ENCODE measurements at places on chromosomes 4 and X.

GRCh38 chr4:1385373-1386340 is 20.6 kb downstream of the NKX1-1 start:
- no peak for DNase-seq

DNA sequence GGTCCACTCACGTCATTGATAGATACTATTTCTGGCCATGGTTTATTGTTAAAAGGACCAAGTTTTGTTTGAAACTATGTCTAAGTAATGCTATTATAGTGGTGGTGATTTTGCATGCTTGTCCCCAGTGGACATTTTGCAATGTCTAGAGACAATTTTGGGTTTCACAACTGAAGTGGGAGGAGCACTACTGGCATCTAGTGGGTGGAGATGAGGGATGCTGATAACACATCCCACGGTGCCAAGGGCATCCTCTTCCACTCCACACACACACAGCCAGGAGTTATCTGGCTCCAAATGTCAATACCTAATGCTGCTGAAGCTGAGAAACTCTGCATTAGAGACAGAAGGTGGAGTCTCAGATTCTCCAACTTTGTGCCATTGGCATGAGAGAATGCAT is 131.2 kb downstream of the FRMPD4 start:
- DNase-seq: no peak

DNA sequence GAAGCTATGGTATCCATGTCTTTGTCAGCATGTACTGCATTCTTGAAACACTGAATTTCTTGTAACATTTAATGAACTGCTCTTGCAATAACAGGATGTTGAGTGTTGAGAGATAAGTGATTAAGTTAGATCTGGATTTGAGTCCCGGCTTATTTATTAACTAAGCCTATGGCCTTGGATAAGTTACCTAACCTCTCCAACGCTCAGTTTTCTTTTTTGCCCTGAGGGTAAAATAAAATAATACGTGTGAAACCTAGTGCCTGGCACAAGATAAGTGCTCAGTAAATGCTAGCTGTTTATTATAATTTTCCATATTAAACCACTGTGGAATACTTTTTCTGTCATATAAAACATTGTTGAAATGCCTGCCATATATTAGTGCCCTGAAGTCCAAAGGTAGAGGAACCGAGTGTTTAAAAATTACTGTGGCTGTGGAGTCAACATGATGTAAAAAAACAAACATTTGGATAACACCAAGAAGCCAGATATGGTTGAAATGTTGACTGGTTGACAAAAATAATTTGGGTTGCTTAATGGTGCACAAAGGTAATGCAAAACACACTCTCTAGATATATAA is 58.6 kb upstream of the ALB start:
- no peak for DNase-seq

- no peak for DNase-seq
These were observed 694.2 kb upstream of the TENM3 start for GRCh38 chr4:181548873-181549575.

DNA sequence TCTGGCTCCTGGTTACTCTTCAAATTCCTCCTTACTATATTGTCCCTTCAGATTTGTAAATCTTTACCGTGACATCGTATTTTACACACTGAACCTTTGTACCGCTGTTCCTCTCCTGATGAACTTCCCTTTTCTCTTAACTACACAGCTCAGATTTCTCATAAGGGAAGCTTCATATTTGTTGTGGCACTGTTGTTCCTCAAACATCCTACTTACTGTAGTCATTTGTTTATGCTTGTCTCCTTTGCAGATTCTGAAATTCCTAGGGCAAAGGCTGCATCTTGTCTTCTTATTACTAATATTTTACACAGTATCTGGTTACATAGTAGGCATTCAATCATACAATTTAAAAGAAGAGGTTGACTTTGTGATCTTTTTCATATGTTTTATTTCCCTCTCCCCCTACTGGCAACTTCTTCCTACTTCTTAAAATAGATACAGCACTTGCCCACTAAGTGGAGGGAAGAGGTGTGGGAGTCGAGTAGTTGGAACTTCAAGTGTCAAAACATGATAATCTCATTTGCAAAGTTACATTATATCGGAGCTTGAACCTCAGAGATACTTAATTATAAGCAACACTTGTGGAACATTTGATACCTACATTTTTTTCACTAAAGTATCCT is 50.0 kb downstream of the TET2 start:
- DNase-seq: peak; percentile 63

DNA sequence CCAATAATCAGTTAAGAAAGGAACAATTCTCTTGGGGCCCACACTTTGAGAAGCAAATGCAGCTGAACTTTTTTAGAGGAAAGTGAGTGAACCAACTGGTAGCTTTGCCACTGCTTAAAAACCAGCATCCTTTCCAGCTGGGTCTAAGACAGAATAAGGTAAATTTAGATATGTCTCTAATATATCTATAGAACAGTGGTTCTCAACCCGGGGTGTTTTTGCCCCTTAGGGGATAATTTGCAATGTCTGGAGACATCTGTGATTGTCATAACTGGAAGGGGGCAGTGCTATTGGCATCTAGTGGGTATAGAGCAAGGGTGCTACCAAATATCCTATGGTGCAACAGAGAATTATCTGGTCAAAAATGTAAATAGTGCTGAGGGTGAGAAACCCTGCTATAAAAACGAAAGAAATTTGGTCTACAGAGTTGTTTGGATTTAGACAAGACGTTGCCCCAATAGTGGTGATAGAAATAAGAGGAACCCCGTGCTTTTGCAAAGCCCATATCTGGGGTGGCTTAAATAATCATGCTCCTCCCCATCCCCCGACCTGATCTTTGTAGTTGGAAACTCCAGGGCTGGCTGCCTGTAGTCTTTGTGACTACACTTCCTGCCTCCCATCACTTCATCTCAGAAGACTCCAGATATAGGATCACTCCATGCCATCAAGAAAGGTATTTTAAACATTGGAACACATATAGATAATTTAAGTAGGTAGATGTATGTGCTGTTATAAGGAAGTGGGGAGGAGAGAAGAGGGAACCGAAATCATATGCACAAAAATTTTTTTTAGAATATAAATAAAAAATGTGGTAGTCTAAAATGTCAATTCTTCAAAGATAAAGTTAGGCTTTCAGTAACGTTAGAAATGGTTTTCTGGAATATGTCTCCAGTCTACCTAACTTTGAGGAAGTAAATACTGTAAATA is at the start of gene TLR7:
TSS of gene TLR7 (plus strand) at position 622 of the 927 bp plus-strand sequence. CDS start 507 bp downstream, outside the sequence.
- DNase-seq: peak; percentile 47

GRCh38 chr4:53997898-53998297 is 66.5 kb downstream of the CHIC2 start:
- no peak for DNase-seq

DNA sequence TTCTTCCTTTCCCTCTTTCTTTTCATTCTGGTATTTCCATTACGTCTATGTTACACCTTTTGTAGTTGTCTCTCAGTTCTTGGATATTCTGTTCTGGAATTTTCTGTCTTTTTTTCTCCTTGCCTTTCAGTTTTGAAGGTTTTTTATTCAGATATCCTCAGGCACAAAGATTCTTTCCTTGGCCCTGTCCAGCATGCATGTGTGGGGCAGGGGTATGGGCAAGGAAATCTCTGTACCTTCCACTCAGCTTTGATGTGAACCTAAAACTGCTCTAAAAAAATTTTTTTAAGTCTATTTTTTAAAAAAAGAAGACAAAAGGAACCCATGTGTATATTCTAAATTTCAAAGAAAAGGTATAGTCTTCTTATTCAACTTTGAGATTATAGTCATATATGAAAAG is 180.5 kb downstream of the SOWAHB start:
- DNase-seq: no peak

DNA sequence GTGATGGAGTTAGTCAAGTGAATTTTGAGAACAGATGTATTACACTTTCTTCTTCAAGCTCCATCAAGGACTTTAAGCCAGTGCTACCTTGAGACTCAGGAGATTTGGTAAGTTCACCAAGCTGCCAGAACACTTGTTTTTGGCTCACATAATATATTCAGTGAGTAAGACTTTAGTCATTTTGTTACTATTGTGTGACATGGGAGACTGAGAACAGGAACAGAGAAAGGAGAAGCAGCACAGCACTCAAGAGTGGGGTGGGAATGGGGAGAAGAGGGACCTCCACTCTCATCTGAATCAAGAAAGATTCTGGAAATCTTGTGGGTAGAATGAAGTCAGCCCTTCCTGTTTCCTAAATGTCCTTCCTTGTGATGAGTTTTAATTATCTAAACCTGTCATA is 87.3 kb upstream of the TET2 start:
- DNase-seq: peak; percentile 83

- DNase-seq: no peak
These were observed 194.7 kb upstream of the VCX3A start for GRCh38 chrX:6729626-6730025.

GRCh38 chr4:48896845-48897244 is 9.7 kb downstream of the OCIAD2 start:
- no peak for DNase-seq

DNA sequence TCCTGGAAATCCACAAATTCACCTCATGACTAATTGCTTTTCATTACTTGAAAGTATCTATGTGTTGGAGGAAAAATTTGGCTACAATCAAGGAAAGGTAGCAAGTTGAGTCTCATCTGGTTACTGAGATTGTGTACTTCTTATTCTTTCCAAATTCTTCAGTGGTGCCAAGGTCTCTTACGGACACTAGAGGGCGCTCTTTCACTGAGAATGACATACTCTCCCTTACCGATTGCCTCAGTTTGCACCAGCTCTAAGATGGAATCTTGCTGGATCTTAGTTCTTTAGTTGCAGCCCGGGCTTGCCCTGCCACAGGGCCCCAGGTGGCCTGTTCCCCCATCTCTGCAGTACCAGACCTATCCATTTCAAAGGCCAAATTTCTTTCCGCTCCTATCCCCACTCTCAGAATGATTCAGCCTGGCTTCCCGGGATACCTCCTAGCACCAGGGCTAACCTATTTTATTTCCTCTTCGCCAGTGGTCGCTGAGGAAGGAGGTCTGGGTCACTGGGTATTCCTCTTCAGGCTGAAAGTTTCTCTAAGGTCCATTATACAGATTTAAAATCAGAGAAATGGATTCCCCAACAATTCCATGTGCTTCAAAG is 24.6 kb upstream of the GPR50 start:
- DNase-seq: peak; percentile 67
